ENCODE measurements at places on chromosomes 2 and 18. TPM values are rescaled to one million over a fixed set of nuclear protein-coding genes. Genes with fewer than 3 reads are reported as not detected.

The ASXL3 gene
- total RNA-seq: 30.6 TPM

The MROH2A gene
- not detected for total RNA-seq

The MC5R gene
- 0.33 TPM for total RNA-seq

The GPAT2 gene
- 1.3 TPM for total RNA-seq

The PIEZO2 gene
- 78.8 TPM for total RNA-seq

The DSC2 gene
- 20.9 TPM for total RNA-seq

The PRR30 gene
- not detected for total RNA-seq

The LINC00305 gene
- total RNA-seq: not detected

The CCDC178 gene
- total RNA-seq: 3.1 TPM

The HSBP1L1 gene
- total RNA-seq: 6.3 TPM

The TANK gene
- total RNA-seq: 95.9 TPM

The KIF5C gene
- 90.0 TPM for total RNA-seq

The TLX2 gene
- total RNA-seq: 0.93 TPM

The AFF3 gene
- 29.7 TPM for total RNA-seq

The COLEC11 gene
- 2.7 TPM for total RNA-seq

The OTOF gene
- 0.66 TPM for total RNA-seq

The CCDC85A gene
- total RNA-seq: 14.0 TPM

The CHRND gene
- 3.9 TPM for total RNA-seq

The UGT1A8 gene
- total RNA-seq: not detected

The SCTR gene
- total RNA-seq: not detected

The BCL11A gene
- total RNA-seq: 29.0 TPM

The TTN gene
- 286 TPM for total RNA-seq

The MSTN gene
- total RNA-seq: 7.2 TPM

The PROKR1 gene
- 3.1 TPM for total RNA-seq

The CHRNA1 gene
- total RNA-seq: 9.1 TPM

The FHOD3 gene
- 49.9 TPM for total RNA-seq
